Amygdala (tissue), 56 donors: ENCODE measurements at places on chromosomes 7 and 10.

DNA sequence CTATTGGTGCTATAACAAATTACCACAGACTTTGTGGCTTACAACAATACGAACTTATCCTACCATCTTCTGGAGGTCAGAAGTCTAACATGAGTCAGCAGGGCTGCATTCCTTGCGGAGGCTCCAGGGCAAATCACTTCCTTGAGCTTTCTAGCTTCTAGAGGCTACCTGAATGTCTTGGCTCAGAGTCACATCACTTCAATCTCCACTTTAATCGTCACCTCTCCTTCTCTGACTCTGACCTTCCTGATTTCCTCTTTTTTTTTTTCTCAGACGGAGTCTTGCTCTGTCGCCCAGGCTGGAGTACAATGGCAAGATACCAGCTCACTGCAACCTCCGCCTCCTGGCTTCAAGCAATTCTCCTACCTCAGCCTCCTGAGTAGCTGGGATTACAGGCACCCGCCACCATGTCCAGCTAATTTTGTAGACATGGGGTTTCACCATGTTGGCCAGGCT, 44.6 kb upstream of the ANAPC16 start:
- no peak for DNase-seq

DNA sequence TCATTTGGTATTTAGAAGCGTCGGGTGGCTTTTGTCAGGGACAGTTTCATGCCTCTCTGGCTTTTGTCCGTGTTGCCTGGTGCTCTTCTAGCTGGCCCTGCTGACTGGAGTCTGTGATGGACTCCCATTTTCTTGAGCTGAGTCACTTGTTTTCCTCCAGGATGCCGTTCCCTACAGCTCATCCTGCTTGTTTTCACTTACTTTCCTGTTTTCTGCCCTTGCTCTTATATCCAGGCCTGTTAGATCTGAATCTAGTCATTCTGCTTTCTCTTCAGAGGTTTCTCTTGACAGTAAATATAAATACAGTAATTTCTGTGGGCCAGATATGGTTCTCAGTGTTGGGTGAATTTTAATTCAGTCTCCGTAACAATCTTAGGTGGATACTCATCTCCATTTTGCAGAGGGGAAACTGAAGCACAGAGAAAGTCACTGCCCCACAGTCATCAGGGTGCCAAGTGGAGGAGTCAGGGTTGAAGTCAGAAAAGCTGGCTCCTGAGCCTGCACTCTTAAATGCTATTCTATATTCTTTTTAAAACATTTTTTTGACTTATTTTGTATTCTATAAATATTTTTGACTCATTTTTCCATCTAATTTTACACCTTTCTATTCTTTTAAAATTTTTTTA, 85.4 kb downstream of the CCNY start:
- no peak for DNase-seq

GRCh38 chr10:129102906-129103693, 363.9 kb upstream of the MGMT start:
- DNase-seq: no peak

DNA sequence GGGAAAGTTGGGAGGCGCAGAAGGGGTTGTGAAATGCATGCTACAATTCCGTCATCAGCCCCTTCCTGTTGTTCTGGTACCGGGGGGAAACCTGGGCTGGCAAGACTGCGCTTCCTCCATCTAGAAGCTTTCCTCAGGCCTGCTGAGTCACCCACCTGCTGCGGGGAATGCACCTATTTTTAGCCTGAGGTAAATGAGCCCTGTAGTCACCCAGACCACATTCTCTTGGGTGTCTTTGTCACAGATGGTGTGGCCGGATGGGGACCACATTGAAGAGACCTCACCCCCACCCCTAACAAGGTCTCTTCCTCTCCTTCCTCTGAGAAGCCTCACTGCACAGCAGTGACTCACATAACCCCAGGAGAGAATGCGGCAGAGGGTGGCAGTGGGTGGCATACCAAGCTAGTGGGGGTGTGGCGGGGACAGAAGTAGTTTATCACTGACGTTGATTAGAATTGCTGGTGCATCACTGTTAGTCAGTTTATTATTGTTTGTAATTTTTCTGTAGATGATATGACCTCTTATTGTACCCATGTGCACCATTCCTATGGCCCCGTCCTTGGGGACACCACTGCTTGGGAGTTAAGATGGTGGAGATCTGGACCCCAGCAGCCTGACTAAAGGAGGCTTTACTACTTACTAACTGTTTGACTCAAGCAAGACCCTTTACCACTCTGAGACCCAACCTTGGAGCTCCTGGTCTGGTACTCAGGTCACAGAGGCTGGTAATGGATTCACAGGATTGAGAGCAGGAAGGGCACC, 83.0 kb upstream of the DUSP5 start:
- DNase-seq: no peak

DNA sequence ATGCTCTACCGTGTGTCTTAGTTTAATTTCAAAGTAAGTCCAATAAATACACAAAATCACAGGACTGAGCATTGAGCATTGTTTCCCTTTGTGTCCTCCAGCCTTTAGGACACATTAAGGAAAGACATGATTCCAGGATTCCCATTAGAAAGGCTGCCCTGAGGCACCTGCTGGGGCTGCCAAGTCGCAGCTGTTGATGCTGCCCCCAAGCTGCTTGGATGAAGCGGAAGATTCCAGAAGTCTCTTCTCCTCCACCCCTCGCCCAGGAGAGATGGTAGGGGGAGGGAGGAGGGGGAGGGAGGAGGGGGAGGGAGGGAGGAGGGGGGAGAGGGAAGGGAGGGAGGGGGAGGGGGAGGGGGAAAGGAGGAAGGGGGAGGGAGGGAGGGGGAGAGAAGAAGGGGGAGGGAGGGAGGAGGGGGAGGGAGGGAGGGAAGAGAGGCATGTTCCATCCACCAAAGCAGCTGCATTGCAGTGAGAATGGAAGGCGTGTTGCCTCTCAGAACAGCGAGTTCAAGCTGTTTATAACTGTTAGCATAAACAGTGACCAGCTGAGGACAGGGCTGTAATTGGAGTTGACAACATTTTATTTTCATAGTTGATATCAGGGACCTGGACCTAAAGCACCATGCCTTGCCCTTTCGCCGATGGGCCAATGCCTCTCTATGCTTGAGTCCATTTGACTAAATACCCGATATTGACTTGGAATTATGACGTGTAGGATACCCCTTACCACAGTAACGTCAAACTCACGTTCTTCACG, 67.3 kb downstream of the DIP2C start:
- DNase-seq: no peak

DNA sequence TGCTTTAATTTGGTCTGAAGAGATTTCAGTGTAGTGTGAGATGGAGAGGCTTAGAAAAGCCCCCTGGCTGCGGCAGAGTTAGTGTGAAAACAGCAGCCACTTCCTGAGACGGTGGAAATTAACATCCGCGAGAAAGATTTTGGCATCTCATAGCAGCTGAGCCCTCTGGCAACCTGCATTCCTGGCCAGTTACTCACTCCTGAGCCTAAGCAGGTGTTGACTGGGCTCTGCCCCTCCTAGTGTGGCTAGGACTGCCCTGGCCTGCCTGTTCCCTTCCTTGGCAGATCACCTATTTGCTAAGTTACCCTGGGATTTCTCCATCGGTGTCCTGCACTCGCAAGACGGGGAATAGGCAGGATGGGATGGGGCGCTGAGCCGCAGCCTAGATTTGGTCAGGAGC, 57.6 kb upstream of the LMTK2 start:
- DNase-seq: no peak

DNA sequence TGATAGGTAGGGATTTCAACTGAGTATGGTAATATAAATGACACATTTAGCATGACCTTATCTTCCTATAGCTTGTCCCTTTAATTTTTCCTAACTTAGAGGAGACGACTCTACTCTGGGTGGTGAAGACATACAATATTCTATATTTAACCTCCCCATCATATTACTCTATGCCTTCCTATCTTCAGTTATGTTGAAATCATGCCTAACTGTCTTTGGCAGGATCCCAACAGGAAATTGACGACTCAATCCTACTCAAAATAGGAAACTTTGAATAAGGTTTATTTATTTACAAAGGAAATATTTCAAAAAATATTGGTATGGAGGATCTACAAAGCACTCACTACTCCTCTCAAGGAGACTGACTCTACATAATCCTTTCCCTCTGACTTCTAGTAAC, 24.1 kb upstream of the SEMA3A start:
- no peak for DNase-seq

DNA sequence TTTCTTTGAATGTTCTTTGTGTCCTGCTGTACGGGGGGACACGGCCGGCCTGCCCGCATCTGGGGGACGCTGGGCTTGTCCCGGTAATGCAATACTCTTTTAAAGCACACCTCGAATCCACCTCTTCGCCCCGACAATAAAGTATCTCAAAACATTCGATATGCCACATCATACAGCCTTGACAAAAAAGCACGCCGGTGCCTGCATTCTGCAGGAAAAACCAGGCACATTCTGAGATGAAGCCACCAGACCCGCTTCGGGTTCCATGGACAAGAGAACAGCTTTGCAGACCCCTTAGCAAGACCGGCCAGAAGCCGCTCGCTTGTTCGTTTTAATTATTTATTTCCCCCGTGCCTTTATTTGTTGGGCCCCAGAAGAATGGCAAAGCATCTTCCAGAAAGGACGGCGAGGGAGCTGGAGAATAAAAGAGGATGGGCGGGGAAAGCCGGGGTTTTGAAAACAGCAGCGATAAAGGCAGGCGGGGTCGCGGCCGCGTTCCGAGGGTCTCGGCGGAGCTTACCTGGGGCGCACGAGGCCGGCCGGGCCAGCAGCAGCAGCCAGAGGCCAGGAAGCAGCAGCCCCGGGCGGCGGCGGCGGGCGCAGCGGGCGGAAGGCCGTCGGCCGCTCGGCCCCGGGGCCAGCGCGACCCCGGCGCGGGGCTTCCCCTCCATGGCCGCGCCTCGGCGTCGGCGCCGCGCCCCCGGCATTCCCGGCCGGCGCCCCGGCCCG, 462 bp downstream of the KIAA1549 start:
- no peak for DNase-seq

GRCh38 chr7:124030964-124031363, 1.9 kb downstream of the TMEM229A start:
- no peak for DNase-seq

GRCh38 chr10:25561758-25562157, 372.3 kb upstream of the MYO3A start:
- no peak for DNase-seq

DNA sequence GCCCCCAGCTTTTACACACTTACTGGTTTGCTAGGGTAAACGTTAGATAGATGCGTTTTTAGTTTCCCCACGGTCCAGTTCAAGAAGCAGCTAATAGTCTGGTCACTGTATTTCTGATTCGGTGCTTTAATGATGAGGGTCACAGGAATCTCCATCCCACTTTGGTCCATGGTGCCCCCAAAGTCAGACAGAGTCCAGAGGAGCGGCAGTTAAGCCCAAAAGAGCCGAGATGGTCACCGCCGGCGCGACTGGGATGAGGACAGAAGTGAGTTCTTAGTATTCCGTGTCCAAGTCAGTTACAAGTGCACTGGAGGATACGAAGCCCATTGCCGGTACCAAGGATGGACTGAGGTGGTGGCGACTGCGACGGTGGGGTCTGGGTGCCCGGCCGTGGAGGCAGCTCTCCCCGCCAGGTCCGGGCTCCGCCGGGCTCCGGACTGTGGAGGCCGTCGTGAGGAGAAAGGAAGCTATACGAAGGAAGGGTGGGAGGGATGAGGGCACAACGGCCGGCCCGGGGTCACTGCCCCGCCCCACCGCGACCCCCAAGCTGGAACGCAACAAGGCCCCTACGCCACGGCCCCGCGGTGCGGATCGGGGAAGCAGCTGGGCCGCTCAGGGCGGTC, 663 bp downstream of the HERPUD2 start:
- no peak for DNase-seq

- no peak for DNase-seq
Measured at GRCh38 chr10:79055892-79056291, 12.9 kb upstream of the ZMIZ1 start.

- no peak for DNase-seq
Measured at GRCh38 chr10:96493871-96494525, 19.7 kb downstream of the TLL2 start.

DNA sequence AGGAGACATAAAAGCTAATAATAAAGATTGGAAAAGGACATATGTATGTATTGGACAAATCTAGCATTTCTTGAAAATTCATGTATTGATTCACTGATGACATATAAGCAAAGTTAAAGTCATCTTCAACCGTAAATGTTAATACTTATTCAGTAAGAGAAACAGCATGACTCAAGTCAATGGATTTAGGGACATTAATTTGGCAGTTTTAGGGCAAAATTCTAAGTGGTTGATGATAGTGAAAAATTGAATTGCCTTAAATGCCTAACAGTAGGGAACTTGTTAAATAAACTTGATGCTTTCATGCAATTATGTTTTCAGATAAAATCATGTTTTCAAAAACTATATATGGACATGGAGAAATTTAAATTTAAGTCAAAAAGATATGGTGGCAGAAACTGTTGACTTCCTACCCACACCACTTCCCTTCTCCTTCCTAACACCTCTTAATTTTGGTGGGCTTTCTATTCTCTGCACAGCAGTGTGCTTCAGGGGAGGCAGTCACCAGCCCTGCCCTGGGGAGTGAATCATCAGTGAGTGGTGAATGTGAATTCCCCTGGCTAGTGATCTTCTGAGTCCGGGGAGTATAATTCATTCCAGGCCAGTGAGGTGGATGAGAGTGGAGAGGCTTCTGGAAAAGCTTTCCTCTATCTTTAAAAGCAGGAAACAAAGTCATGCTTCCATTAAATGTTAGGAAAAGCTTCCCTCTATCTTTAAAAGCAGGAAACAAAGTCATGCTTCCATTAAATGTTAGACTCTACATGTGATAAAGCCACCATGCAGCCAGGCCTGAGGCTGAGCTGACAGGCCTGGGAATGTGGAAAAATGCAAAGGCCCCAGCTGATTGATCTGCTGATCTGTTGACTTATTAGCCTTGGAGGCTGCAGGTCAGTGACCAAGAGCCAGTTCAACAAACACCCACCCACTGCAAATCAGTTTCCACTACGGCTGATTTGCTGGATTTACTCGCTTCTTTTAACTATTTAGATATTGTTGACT, 25.2 kb upstream of the ITGB1 start:
- no peak for DNase-seq

- no peak for DNase-seq
Measured at GRCh38 chr10:87658321-87658795, 1.3 kb upstream of the PAPSS2 start.

DNA sequence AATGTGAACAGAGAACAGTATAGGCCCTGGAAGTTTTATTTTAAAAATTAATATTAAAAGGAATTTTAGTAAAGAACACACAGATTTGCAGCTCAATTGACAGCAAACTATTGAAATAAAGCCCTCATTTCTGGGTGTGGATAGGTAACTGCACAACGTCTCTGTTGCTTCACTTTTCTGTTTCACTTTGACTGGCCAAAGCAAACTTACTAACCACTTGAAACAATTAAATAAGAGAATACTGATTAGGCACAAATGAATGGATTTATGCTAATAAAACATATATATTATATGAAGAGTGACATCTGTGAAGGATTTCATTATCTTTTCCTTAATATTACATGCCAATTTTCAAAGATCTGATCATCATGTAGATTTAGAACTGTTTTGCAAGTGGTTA, 11.9 kb downstream of the ZNF804B start:
- DNase-seq: no peak

DNA sequence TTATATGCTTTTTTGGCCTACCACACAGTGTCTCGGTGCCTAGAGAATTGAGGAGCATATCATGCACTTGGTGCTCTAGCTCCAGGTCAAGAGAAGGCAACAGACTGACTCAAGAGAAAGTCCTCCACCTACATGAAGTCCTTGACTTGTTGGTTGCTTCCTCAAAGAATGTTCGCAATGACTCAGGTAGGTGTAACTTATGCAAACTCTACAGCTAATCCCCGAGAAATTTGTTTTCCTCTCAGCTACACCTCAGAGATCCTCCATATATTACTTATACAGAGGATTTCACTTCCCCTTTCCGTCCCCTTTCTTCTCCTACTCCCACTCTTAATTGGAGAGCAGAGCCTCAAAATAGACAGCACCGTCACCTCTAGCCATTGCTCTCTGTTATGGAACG, 1013.1 kb downstream of the KCNMA1 start:
- no peak for DNase-seq

- no peak for DNase-seq
Measured at GRCh38 chr7:42572561-42572960, 335.6 kb upstream of the GLI3 start.
